GDM1 (cell line): ENCODE measurements at places on chromosomes 16 and 17.

- no peak for DNase-seq
These were observed 414.6 kb downstream of the SLC39A11 start for GRCh38 chr17:72677714-72678390.

GRCh38 chr17:43877451-43878155, 29.7 kb downstream of the MPP2 start:
- no peak for DNase-seq

DNA sequence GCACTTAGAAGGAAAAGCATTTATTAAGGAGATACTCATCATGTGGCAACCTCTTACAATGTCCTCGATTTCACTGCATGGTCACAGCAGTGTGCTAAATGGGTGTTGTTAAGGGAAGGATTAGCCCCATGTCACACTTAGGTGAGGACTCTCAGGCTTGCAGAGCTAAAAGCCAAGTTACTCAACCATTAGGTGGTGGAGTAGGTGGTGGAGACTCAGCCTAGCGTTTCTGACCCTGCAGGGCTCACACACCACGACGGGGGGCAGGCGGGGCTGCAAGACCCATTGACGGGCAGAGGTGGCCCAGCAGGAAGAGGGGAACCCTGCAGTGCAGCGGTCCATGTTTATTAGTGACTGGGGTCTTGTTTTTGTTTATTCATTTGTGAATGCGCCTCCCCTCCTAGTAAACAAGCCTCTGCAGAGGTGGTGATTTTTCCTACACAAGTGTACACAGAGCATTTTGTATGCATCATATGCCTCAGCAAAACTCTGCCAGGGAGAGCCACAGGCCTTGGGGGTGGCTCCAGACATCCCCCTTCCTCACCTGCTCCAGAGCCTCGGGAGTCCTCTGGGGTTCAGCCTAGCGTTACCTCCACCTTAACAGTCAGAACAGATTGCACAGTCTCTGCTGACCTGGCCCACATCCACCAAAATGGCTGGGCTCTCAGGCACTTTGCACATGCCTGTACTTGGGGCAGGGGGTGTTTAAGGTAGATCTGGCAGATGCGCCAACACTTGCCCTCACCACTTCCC, 216.7 kb downstream of the C16orf95 start:
- DNase-seq, result no peak

DNA sequence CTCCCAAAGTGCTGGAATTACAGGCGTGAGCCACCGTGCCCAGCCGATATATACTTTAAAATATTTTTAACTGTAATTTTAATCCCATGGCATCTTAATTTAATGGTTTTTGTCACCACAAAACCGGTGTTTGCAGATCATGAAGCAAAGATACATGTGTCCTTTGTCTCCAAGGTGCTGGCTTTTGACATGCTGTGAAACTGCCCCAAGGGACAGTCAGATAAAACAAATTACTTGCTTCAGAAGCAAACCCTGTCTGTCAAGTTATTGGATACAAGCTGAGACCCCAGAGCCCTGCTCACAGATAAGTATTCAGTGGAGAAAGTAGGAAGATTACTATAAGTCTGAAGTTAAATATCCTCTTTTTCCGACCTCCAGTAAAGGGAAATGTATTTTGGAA, 39.8 kb downstream of the ARL4D start:
- no peak for DNase-seq

- no peak for DNase-seq
These were observed 17.8 kb downstream of the IRX3 start for GRCh38 chr16:54268766-54269165.

- no peak for DNase-seq
These were observed 5.1 kb downstream of the SLC25A10 start for GRCh38 chr17:81717049-81717765.
